Fibroblast of upper back skin (primary cell): ENCODE measurements at places on chromosomes 6 and 20.

DNA sequence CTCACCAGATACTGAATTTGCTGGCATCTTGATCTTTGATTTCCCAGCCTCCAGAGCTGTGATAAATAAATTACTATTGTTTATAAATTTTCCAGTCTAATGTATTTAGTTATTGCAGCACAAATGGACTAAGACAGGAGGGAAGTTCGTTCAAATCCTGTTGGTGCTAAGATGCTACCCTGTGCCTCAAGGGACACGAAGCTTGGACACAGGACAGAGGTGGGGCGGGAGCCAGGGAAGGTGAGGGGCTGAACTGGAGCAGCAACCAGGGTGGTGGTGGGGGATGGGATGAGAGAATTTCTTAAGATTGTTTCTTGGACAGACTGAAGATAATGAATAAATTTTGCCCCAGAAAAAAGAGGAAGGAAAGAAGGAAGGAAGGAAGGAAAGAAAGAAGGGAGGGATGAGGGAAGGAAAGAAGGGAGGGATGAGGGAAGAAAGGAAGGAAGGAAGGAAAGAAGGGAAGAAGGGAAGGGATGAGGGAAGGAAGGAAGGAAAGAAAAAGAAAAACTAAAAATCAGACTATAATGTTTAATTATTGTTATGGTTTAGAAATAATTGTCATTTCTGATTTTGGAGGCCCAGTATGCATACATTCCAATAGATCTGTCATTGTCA, 127.2 kb downstream of the CDC5L start:
- no peak for DNase-seq

GRCh38 chr20:50496773-50497385, 13.3 kb upstream of the PTPN1 start:
- no peak for DNase-seq

- no peak for DNase-seq
Observed at GRCh38 chr6:78864957-78865356, 2.4 kb upstream of the IRAK1BP1 start.

DNA sequence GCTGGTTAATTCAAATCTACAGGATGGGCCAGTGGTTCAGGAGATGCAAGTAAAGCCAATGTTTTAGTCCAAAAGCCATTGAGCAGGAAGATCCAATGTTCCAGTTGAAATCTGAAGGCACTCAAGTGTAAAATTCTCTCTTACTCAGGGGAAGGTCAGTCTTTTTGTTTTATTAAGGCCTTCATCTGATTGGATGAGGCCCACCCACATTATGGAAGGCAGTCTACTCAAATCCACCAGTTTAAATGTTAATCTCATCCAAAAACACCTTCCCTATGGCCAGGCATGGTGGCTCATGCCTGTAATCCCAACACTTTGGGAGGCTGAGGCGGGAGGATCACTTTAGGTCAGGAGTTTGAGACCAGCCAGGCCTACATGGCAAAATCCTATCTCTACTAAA, 31.3 kb upstream of the BEND6 start:
- no peak for DNase-seq

GRCh38 chr20:57440678-57441509, 49.7 kb downstream of the RBM38 start:
- DNase-seq, result no peak

DNA sequence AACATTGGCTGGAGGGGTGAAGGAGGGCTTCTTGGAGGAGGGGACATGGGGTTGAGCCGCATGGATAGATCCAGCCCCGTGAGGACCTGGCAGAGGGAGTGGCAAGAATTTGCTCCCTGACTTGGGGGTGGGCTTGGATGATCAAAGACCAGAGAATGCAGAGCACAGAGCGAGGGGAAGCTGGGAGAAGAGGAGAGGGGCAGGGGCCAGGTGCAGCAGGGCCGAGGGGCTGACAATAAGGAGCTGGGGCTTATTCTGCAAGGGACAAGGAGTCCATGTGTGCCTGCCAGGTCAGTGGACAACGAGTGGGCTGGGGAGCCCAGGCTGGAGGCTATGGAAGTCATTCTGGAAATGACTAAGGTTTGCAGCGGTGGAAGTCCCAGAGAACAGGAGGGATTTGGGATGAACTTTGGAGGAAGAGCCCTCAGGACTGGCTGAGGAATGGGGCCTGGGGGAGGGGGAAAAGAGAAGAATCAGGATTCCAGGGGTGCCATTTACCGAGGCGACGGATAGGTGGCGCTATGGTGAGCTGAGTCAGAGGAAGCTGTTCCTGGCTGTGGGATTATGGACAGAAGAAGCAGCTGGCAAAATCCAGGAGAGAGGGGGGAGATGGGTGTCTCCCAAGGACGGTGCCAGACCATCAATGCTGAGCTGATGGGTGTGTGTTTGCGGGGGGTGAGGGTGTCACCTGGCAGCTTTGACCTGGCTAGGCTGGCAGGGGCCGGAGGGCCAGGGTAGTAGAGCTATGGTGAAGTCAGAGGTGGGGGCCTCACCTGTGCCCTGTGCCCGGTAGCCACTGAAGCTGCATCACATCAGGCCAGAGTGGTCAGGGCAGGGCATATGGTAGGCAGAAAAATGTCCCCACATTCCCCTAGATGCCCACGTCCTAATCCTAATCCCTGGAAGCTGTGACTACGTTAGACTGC, 7.8 kb downstream of the KCNG1 start:
- peak; percentile 76 for DNase-seq

DNA sequence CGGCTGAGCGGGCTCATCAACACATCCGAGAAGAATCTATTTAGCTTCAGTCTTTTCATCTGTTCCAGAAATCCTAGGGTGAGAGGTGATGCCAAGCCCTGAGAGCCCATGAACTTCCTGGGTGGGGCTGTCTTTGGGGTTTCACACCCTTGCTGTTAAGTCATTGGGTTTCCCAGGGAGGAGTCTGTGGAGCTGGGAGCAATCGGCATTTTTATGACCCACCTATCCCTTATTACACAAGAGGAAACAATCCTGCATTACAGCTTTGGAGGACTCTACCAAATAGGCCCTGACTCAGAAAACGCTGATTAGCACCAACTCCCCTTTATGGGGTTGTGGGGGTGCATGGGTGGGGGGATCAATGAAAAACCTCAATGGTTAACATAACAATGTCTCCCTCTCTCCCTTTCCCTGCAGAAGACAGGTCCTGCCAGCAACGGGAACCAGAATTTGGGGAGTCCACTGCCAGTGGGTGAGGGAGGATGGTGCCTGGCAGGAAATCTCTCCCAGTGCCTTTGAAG, 46.3 kb downstream of the EZR start:
- DNase-seq, result peak; percentile 13
